ENCODE measurements at places on chromosomes 11 and 22.

DNA sequence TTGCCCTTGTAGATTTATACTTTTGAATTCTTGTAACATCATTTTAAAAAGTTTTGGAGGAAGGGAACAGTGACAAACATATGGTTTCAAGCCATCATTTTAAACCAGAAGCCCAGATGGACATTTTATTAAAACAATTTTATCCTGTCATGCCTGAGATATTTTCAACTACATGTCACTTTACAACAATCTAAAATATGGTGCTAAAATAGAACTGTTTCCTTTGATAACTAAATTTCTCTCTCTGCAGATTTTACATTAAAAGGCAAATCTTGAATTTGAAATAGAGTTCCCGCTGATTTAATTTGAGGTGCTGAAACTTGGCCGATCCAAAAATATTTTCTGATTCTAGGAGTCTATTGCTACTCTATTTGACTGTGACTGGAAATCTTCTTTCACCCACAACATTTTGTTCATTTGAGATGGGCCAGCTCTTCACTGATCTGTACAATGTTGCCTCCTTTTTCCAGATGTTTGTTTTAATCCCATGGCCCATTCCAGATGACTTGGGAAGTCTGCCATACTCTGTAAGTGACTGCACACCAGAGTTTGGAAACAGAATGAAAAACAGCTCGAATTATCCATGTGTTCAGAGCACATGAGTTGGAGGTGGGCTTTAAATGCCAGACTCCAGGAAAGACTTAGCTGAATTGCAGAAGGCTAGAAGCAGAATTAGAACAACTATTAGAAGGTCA, 402.5 kb downstream of the TMEM135 start:
- no peak for DNase-seq

GRCh38 chr11:130634186-130634585, 185.7 kb downstream of the ADAMTS15 start:
- DNase-seq = no peak

- peak; percentile 86 for DNase-seq
Measured at GRCh38 chr11:73335204-73335923, 27.3 kb downstream of the ARHGEF17 start.

DNA sequence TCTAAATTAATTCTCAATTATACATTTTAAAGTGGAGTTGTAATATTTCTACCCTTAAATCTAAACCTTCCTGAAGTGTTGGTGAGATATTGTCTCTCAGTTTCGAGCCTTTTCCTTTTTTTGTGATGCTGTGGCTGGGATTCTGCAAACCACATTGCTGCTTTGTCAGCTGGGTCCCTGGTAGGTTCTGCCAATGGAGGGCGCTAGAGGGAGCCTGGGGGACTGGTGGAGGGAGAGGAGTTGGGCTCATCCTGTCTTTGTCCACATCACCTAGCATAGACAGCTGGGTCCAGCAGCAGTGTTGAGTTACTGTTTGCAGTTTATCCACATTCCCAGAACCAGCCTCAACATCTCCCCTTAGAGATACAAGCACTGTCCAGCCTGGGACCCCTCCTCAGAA, 41.0 kb downstream of the TRAF6 start:
- no peak for DNase-seq

DNA sequence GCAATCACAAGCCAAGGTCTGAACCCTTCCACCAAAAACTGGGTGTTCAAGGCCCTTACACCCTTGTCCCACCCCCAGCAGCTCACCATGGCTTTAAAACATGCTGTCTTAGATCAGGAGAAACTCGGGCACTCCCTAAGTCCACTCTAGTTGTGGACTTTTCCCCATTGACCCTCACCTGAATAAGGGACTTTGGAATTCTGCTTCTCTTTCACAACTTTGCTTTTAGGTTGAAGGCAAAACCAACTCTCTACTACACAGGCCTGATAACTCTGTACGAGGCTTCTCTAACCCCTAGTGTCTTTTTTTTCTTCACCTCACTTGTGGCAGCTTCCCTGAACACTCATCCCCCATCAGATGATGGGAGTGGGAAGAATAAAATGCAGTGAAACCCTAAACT, 15.0 kb downstream of the HTR3A start:
- DNase-seq = no peak

DNA sequence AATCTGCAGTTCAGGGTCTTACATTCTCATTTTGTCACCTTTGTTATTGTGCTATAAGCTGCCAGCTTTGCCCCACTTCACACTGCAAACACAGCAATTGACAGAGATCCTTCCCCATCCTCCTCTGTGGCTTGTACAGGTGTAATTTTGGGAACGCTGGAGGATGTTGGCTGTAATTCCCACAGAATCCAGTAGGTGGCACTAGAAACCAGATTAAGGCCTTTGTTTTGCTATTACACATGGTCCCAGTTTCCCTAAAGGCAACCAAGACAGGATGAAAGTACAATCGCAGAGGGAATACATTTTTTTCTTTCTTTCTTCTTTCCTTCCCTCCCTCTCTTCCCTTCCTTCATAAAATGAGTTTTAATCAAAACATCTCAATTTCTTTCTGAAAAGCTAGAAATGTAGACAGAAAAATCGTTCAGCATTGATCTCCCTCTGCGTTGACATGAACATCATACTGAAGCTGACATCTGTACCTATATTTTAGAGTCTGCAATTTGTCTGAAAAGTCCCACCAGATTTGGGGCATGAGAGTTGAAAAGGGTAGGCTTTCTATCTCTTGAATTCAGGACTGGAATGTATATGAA, 21.3 kb upstream of the NELL1 start:
- DNase-seq = peak; percentile 9

DNA sequence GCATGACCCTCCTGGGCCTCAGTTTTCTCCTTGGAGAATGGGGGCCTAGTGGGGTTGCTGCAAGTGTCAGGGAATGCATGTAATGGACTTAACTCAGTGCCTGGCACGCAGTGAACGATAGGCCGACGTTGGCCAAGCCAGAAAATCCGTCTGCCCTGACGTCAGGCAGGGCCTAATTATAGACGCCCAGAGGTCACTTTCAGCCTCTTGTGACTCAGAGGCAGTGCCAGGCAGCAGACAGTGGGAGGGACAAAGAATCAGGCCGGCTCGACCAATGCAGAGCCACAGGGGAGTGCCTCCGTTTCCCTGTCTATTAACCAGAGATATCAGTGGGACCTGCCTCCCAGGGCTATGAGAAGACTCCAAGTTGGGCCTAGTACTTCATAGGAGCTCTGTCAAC, 115.0 kb downstream of the MN1 start:
- no peak for DNase-seq

GRCh38 chr11:116503216-116504160, 269.3 kb downstream of the BUD13 start:
- DNase-seq = no peak

GRCh38 chr11:12752868-12753524, 78.8 kb downstream of the TEAD1 start:
- DNase-seq = no peak

- no peak for DNase-seq
Measured at GRCh38 chr22:19884161-19884953, 29.7 kb upstream of the GNB1L start.

DNA sequence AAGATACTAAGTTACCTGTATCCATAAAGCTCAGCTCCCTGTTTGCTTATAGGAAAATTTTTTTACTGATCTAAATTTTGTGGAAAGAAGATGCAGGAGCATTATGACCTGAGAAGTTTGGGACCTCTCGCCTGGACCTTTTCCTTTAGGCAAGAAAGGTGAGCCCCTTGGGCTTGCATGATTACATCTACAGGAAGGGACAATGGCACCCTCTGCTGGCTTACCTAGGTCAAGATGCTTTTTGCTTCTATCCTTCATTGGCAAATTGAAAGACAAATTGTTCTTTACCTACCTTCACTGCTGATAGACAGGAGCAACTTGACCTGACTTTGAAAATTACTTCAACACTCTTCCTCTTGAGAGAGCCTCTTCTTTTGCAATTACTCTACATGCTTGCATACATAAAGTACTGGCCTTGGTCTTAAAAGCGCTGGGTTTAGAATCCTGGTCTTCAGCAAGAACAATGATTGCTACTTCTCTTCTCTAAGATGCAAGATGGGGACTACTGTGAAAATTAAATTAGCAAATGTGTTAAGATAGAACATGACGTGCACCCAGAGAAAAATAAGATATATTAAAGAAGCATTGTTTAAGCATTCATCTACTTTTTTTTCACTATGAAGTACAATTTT, 147.2 kb downstream of the TRPC6 start:
- peak; percentile 3 for DNase-seq

- DNase-seq = no peak
Measured at GRCh38 chr11:101866619-101867491, 48.0 kb upstream of the CEP126 start.

- DNase-seq = peak; percentile 30
Measured at GRCh38 chr11:126217491-126217890, 5.9 kb downstream of the FAM118B start.

- DNase-seq = no peak
Measured at GRCh38 chr11:12810568-12810894, 136.3 kb downstream of the TEAD1 start.

DNA sequence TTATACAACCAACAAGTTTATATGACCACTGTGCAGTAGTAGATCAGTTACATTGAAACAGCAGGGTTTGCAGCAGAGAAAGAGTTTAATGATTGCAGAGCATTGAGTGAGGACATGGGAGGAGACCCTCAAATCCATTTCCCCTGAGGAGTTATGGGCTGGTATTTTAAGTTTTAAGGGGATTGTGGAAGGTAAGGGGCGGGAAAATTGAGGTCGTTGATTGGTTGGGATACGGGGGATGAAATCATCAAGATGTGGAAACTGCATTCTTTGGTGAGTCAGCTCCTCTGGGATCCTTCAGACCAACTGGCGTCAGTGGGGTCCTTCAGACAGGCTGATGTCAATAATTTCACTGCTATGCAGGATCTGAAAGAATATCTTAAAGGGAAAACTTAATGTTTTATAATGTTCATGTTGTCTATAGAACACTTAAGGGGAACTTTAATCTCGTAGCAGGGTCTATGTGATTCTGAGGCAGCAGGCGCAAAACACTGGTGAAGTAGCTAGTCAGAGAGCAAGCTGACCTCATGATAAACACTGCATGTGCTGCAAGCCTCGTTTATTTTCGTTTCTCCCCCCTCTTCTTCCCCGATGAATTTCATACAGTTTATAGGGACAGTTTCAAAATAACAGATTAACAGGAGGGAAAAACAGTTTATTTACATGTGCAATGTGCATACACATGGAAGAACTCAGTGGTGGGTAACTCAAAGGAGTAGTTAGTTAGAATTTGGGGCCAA, 17.4 kb upstream of the BACE1-AS start:
- DNase-seq = no peak

- no peak for DNase-seq
Measured at GRCh38 chr11:110798201-110798900, 86.1 kb upstream of the ARHGAP20 start.

All from KG1 (cell line).